Fibroblast of skin of left quadriceps (primary cell): ENCODE measurements at places on chromosomes 4 and X.
A peak's percentile ranks its signal among the peaks of the same experiment; 100 is the strongest.

GRCh38 chr4:12200226-12200625, 771.5 kb upstream of the HS3ST1 start:
- DNase-seq: no peak

GRCh38 chr4:40718586-40718985, 31.2 kb upstream of the NSUN7 start:
- no peak for DNase-seq

GRCh38 chr4:153204728-153205648, 745 bp downstream of the TRIM2 start:
- no peak for DNase-seq

GRCh38 chr4:11618666-11619282, 190.1 kb upstream of the HS3ST1 start:
- no peak for DNase-seq

GRCh38 chrX:110171442-110171841, 146.4 kb downstream of the AMMECR1 start:
- DNase-seq: no peak

GRCh38 chr4:69546134-69546765, 50.5 kb upstream of the UGT2B4 start:
- no peak for DNase-seq

GRCh38 chrX:154097003-154097588, 421 bp downstream of the MECP2 start:
- peak; percentile 44 for DNase-seq

- DNase-seq: no peak
Observed at GRCh38 chr4:1763550-1764080, 29.5 kb upstream of the FGFR3 start.

DNA sequence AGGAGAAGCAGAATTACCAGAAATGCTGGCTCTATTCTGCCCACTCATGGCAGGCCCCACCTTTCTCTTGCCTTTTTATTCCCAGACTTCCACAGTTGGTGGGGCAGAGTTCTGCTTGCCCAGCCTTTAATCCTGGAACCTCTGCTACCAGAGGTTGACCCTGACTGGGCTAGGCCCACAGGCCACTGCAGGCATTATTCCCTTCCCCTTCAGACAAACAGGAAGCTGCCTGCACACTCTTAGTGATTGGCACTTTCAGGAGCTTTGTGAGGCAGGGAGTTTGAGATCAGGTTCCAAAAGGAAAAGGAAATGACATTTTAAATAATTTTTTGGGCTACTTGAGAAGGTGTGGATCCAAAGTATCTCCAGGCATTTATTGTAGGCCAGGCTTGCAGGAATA, 18.8 kb downstream of the MSN start:
- DNase-seq: no peak

DNA sequence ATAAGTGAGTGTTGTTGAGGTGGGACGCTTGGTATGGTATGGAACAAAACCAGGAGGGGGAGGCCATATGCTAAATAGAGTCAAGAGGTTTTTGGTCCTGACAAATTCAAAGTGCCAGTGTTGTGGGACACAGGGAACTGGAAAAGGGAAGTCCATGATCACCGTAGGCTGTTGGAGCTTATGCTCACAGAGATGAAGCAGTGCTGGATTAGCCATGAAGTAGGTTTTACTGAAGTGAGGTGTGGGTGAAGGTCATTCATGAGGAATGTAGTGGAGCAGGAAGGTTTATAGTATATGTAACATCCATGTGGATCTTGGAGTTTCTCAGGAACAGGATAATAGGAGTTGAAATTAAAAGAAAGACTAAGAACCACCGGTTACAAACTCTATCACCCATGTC, 256.1 kb upstream of the PITX2 start:
- DNase-seq: no peak

GRCh38 chrX:65859299-65859698, 180.6 kb downstream of the VSIG4 start:
- DNase-seq: no peak

GRCh38 chrX:15366506-15367352, 17.5 kb downstream of the VEGFD start:
- DNase-seq: no peak

DNA sequence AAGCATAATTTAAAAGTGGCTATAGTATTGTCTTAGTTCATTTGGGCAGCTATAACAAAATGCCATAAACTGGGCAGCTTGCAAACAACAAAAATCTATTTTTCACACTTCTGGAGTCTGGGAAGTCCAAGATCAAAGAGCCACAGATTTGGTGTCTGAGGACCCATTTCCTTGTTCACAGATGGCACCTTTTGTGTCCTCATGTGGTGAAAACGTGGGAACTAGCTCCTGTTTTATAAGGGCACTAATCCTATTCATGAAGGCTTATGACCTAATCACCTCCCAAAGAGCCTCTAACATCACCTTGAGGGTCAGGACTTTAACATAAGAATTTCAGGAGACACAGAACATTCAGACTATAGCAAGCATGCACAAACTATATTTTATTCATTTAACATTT, 126.5 kb upstream of the WDFY3 start:
- no peak for DNase-seq

- peak; percentile 63 for DNase-seq
Observed at GRCh38 chr4:128461291-128462102, 173.9 kb upstream of the PGRMC2 start.

DNA sequence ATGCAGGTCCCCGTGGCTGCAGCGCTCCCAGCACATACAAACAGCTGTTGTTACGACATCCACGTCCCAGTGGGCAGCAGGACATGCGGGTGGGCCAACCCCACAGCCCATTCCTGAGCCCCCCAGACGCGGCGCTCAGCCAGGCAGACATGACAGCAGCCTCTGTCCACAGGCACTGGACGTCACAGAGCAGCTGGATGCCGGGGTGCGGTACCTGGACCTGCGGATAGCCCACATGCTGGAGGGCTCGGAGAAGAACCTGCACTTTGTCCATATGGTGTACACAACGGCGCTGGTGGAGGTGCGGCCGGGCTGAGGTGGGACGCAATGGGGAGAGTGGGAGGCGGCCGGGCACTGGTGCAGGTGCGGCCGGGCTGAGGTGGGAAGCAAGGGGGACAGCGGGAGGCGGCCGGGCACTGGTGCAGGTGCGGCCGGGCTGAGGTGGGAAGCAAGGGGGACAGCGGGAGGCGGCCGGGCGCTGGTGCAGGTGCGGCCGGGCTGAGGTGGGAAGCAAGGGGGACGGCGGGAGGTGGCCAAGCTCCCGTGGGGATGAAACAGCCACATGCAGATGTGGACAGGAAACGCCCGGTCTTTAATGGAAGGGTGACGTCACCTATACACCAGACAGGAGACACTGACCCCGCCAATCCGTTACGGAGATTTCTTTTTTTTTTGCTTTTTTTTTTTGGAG, 9.4 kb downstream of the PLCXD1 start:
- no peak for DNase-seq
